Stimulated activated CD4-positive, alpha-beta T cell treated with anti-CD3 and anti-CD28 coated beads, Interleukin-12 subunit alpha, Interleukin-12 subunit beta, amount 100 ng/mL, for 24 hours (primary cell): ENCODE measurements at places on chromosomes 2 and 18.

- DNase-seq = no peak
These were observed 235.5 kb upstream of the SIX3 start for GRCh38 chr2:44705876-44706480.

- no peak for DNase-seq
These were observed 6.8 kb downstream of the SLC19A3 start for GRCh38 chr2:227710986-227711385.

- no peak for DNase-seq
These were observed 16.3 kb downstream of the DPYSL5 start for GRCh38 chr2:26864226-26864625.

DNA sequence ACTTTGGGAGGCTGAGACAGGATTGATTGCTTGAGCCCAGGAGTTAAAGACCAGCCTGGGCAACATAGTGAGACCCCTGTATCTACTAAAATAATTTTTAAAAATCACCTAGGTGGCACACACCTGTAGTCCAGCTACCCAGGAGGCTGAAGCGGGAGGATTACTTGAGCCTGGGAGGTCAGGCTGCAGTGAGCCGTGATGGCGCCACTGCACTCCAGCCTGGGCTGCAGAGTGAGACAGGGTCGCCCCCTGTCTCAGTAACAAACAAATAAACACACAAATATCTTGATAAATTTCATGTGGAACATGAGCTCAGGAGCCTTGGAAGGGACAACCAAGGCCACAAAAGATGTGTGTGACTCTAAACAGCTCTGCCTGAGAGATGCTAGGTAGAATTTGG lies 11.7 kb upstream of the ANKRD53 start:
- no peak for DNase-seq

- DNase-seq = no peak
These were observed 352.6 kb downstream of the RBM43 start for GRCh38 chr2:150909090-150909489.

DNA sequence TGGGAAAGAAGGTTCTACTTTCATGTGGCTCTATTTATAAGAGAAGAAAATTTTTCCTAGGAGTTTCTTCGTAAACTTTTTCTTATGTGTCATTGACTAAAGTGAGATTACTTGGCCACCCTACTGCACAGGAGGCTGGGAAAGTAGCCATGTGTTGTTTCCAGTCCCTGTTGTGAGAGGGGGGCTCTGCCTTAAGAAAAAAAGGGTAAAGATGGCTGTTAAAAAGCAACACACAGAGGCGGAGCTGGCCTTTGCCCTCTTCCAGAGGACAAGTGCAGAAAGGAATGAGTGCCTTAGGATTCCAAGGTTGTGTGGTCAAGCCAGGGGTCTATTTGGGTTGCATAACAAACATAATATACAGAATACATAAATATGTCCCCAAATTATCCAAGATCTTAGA lies 230.0 kb upstream of the CXCR4 start:
- DNase-seq = no peak

DNA sequence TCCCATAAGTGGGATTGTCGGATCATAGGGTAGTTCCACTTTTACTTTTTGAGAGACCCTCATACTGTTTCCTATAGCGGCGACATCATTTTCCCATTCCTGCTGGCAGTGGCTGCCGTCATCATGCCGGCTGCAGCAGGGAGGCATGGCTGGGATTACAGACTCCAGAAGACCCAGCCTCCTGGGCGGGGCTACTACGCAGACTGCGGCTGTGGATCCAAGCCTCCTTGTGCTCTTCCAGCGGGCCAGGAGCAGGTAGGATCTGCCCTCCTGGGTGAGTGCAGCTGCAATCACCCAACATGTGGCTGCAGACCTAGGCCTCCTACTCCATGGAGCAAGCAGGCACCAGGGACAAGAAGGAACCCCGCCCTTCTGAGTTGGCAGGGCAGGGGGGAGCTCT lies 359.2 kb downstream of the GALR1 start:
- DNase-seq = no peak

- no peak for DNase-seq
These were observed 71.8 kb downstream of the NUP35 start for GRCh38 chr2:183195998-183196409.

GRCh38 chr2:3348767-3349166 lies 28.9 kb downstream of the EIPR1 start:
- no peak for DNase-seq

DNA sequence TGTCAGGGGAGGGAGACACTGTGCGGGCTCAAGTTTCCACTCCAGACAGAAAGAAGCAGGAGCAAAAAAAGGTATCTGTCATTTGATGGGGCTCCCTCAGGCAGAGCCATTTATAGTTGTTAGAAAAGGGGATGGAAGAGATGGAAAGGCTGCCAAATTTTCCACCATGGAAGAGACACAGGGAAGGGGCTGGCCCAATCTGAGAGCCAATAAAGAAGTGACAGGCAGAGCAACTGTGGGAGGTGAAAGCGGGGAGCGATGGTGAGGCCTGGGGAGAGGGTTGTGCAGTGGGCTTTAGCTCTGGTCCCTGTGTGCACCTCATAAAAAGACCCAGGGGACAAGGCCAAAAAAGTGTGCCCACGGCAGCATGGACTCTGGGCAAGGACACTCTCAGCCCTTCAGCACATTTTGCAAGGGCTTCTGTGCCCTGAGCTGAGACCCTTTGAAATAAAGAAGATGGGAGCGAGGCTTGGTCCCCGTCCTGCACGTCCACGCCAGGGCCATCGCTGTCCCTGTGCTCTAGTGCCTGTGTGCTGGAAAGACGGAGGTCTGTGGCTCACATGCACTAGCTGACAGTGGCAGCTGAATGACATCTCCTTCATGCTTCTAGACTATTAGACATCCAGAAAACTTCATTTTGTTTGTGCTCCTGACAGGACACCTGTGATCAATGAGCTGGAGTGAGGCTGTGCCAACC lies 456.7 kb upstream of the HS6ST1 start:
- no peak for DNase-seq

- no peak for DNase-seq
These were observed 713.1 kb upstream of the SOX11 start for GRCh38 chr2:4979111-4979510.

GRCh38 chr18:9140381-9140780 lies 3.8 kb downstream of the ANKRD12 start:
- DNase-seq = no peak

- DNase-seq = no peak
These were observed 38.5 kb upstream of the LYPD6 start for GRCh38 chr2:149291881-149292280.

DNA sequence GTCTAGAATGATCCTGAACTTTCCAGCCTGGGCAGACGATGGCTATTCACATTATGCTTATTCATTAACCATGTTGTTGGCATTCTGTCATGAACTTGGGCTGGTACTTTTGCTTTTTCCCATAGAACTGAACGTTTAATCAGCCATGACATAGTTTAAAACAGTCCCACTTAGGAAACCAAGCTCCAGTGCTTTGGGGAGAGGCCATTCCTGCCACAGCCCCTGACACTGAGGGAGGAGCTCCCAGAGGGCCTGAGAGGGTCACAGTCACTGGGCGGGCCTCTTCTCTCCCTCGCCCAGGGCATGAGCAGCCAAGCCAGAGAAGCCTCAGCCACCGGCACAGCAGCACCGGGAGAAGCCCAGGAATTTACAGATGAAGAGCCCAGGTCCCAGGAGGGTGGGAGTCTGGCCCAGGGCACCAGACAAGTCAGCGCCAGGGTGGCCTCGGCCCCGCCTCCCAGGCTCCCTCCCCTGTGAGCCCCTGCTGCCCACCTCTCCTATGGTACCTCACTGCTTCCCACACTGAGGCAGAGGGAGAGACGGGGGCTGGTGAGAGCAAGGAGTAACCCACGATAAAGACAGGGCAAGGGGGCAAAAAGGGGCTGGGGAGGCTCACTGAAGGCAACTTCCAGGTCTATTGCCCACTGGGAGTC lies 33.6 kb downstream of the MAL start:
- DNase-seq = no peak

DNA sequence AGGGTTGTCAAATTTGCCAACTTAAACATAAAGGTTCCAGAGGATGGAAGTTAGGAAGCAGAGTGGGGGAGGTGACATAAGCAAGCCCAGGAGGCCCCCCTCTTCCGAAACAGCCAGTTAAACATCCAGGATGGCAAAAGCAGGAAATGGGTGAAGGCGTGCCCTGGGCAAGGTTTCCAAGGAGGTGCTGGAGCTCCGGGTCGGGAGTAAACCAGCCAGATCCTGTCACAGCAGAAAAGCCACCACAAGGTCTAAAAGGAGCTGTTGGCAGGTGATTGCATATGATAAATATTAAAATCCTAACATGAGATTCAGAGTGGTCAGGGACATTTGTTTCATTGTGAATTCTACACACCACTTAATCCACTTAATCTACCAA lies 572.2 kb upstream of the SALL3 start:
- no peak for DNase-seq

GRCh38 chr2:107669335-107669734 lies 157.4 kb upstream of the RGPD4 start:
- DNase-seq = no peak

GRCh38 chr2:2748399-2749205 lies 417.5 kb upstream of the MYT1L start:
- no peak for DNase-seq

GRCh38 chr2:234980451-234981187 lies 28.8 kb downstream of the SH3BP4 start:
- no peak for DNase-seq

DNA sequence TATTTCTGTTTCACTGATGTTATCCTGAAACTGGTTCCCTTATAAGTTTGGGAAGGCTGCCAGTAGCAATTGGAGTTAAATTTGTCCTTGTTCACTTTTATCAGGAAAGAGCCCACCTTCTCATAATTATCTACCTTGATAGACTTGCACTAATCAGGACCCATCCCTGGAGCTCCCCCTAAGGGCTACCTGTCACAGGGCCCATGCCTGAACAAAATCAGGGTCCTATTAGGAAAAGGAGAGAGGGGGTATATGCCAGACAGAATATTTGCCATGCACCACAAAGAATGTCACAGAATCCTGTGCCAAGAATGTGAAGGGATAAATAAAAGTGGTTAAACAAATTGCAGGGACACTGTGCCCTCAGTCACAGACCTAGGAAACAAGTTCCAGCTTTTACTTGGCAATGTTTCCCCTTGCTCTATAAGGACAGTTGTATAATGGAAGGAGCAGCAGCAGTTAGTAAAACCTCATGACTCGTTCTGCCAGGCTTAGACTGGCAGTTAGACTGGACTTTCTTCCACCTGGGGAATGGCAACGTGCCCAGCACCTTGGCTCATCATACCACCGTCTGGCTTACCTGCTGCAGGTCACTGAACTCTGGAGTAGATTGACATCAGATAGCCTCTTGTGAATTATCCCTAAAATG lies 32.3 kb upstream of the VWC2L start:
- DNase-seq = no peak

DNA sequence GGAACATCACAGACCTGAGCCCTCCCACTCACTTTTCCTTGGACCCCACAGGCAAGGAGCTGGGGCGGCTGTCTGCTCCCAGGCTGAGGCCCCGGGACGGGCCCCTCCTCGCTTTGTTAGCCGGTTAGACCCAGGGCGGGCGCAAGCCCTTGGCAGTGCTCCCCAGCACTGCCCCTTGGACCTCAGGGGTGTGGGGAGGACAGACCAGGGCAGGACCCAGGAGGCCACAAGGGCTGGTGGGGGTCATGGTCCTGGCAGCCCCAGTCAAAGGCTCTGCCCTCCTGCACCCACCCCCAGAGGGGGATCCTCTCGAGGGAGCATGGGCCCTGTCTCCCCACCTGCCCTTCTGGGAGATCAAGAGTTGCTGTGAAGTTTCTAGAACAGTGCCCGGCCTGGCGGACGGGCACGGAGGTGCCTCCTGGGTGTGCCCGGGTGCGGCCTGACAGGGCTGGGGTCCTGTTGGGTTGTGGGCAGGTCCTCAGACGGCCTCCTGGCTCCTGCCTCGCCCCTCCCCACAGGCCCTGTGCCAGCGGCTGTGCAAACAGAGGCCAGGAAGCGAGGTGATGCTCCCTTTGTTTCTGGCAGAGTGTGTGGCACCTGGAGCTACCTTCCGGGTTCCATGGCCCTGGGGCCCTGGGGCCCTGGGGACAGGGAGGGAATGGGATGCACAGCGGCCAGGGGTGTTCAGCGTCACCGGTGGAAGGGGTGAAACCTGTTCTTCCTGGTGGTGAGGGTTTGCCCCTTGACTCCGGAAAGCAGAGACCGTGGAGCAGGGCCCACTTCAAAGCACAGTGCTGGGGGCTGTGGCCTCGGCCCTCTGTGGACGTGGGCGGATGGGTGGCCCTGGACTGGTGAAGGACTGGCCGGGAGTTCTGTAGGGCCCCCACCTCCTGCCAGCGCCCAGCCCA lies 2.9 kb upstream of the GAL3ST2 start:
- no peak for DNase-seq

DNA sequence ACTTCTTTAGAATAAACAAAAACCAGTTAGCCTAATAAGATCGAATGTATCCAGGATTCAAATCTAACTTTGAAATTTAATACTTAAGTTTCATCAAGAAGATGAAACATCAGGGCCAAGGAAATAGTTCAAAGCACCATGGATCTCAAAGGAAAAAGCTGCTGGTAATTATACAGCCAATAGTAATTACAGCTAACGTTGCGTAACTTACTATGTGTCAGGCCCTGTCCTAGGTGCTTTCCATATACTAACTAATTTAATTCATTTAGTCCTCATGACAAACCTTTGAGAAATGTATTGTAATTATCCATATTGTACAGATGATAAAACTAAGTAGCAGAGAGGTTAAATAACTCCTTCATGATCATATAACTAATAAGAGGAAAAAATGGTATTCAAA lies 598.6 kb downstream of the NYAP2 start:
- DNase-seq = no peak
